ENCODE measurements at places on chromosomes 1 and 21.

- no peak for DNase-seq
These were observed 8.1 kb upstream of the PMF1 start for GRCh38 chr1:156204686-156205085.

GRCh38 chr21:44623575-44623974 is 3.3 kb upstream of the KRTAP10-9 start:
- DNase-seq = no peak

DNA sequence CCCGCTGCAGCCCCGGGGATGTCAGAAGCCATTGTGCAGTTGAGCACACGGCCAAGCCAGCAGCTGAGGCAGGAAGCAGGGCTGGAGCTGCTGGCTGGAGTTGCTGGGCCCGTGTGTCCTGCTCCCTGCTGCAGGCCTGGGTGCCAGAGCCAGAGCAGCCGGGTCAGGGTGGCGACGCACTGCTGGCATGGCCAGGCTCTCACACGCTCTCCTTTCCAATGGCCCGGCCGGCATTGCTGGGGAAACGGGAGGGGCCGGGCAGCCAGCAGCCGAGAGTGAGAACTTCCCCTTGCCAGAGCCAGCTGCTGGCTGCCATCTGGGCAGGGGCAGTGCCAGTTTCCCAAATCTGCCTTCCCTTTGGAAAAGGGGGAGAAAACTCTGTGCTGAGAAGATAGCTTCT is 82.4 kb upstream of the PROX1 start:
- no peak for DNase-seq

DNA sequence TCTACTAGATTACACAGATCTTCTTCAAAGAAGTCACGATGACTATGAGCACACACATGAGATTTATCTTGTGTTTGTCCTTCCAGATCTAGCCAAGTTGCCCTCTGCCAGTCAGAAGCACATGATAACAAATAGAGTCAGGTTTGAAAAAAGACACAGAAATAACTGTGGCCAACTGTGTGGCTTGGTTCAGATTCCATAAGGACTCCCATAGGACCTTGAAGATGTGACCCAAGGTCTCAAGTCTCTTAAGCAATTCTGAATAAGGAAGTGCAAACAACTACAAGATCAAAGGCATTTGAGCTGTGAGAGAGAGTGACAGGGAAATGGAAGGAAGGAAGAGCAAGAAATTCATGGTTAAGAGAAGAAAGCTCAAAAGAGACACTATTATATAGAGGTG is 194.0 kb downstream of the PLPP3 start:
- no peak for DNase-seq

DNA sequence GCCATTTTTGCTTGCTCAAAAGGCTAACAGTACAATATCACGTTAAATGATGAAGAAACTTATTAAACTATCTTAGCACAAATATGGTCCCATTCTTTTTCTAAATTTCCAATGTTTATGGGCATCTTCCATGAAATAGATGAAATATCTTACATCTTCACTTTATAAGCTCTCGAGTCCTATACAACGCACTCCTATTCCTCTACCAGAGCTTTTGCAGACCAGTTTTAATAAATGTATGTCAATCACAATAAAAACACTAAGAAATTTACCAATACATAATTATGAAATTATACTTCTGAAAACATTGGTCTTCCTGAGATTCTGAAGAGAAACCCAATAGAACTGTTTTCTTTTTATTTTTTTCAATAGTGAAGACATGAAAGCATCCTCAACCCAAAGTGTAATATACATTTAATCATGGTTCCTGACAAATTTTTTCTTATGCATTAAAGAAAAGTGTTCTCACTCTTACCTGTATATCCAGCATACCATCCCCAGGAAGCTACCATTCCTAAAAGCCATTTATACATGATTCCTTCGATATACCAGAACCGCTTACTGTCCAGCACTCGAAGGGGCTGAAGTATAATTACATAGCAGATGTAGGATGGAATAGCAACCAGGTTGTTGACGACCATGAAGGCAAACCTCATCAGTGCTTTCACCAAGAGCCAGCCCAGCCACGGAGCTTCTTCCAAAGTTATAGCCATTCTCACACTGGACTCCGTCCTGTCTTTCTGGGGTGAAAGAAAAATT is 1.8 kb downstream of the LPGAT1 start:
- no peak for DNase-seq

DNA sequence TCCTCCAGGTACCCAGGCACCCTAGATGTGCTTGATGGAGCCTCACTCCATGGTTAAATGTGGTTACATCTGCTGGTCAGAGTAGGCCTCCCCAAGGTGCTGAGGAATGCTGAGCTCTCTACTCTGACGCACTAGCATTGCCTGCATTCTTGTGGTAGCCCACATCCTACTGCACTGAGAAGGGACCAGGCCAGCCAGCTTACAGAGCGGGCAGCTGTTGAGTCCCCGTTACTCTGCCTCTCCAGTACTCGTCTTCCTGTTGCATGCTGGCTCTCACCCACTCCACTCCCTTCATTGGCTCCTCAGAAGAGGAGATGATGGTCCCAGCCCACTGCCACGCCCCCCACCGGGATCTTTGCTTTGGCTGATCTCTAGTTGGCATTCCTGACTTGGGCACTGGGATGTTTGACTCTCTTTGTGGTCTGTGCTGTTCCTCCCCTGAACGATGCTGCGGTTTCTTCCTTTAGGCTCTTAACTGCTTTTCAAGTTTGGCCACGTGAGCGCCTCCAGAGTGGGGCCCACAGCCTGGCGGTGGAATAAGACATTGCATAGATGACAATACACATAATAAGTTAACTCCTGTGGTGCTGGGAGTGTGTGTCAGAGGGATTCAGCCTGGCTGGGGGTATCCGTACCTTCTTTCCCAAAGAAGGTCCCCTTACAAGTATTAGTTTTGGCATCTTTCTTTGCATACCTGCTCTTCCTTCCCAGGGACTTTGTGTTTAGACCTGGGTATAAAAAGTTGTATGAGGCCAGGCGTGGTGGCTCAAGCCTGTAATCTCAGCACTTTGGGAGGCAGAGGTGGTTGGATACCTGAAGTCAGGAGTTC is 18.6 kb downstream of the AZIN2 start:
- DNase-seq = peak; percentile 68

All from CD4-positive, alpha-beta T cell treated with Interleukin-4 for 4 hours (primary cell).